Neural progenitor cell (in vitro differentiated cells): ENCODE measurements at places on chromosomes 12 and 14. TPM values are rescaled to one million over a fixed set of nuclear protein-coding genes. Genes with fewer than 3 reads are reported as not detected.

DNA sequence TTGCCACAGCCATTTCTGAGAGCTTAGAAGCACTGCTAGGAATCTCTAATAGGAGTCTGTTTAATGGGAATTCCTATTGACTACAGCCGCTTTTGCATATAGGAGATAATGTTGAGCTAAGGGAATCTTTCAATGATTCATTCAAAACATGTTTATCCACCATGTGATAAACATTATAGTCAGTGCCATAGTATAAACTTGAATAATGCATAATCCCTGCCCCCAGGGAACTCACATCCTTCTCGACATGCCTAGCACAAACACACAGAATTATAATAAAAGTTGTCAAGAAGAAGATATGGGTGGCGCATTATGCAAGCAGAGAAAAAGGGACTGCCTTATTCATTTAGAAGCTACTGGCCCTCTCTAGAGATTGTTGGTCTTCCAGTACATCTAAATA is 248.0 kb downstream of the DAD1 start:
- DNase-seq: no peak

- no peak for DNase-seq
Measured at GRCh38 chr14:75299059-75299458, 20.4 kb downstream of the FOS start.

Gene SERPINA6
- total RNA-seq: not detected in 2 replicates

Gene SLC5A8
- not detected in 2 replicates for total RNA-seq
